Activated naive CD8-positive, alpha-beta T cell treated with anti-CD3 and anti-CD28 coated beads, Interleukin-2, amount 10 ng/mL, durations not matched to agents 7 days and 5 days (primary cell): ENCODE measurements at places on chromosomes 3 and 15.

DNA sequence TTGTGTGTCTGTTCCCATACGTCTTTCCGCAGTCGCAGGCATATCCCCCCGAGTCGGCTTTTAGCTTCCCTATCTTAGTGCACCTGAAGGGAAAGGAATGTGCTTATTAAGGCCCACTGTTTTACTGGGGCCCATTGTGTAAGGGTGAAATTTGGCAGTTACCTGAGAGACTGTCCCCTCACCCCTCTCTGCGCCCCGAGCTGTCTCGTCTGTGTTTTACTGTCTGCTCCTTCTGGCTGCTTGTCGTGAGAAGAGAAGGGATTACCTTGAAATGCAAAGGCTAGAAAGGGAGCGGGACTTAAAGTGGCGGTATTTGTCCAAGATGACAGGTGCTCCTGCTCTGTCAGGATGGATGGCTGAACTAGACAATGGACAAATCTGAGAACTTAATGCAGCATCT, 233.0 kb upstream of the POU1F1 start:
- DNase-seq = no peak

DNA sequence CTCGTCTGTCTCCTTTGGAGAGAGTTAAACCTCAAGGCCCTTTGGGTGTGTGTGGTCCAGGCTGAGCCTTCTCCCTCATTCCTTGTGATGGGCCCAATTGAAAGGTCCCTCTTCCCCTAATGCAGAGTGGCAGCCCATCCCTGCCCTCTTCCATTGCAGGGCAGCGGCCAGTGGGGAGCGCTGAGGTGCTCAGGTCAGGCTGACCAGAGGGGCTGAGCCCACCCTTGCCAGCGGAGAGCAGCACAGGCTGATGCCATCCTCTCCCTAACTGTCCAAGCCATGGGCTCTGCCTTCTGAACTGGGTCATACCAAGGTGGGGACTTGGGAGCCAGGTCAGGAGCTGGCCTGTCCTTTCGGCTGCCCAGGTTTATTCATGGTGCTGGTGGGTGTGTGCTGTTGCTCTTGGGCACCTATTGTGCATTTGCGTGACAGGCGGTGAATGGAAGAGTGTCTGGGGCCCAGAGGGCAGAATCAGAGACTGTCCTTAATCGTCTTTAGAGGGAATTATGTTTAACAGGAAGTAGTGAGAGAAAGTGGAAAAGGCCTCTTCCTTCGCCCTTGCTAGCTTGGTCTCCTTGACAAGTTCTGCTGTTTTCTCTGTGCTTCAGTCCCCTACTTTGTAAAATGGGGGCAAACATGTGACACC, 96.9 kb downstream of the VGLL4 start:
- DNase-seq = no peak

DNA sequence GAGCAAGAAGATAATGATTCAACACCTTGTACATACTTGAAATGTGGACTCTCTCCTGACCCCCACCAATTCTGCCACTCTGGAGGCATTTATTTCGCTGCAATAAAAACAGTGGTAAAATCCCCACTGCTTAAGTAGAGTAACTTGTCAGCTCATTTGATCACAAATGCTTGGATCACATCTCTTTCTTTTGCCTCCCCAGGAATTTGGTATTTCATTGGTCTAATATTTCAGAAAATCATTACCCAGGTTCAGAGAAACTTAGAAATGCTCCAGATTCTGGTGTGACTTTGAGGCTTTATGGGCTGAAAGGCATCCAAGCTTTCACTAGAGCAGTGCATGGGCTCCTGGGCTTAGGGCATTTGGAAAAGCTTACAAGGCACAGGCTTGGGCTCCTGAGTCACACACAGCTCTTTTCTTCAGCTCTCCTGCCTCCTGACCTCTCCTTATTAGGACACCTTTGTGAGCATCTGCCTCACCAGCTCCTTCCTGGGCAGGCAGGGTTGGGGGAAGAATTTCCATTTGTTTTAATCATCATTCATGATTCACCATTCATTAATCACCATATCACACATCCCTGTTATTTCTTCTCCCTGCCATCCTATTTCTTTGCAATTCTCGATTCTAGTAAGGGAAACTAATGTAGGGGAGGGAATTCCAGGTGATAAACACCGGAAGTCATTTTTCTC, 22.5 kb downstream of the CDCP1 start:
- no peak for DNase-seq

- no peak for DNase-seq
Observed at GRCh38 chr3:133763797-133764683, 17.8 kb downstream of the TF start.

DNA sequence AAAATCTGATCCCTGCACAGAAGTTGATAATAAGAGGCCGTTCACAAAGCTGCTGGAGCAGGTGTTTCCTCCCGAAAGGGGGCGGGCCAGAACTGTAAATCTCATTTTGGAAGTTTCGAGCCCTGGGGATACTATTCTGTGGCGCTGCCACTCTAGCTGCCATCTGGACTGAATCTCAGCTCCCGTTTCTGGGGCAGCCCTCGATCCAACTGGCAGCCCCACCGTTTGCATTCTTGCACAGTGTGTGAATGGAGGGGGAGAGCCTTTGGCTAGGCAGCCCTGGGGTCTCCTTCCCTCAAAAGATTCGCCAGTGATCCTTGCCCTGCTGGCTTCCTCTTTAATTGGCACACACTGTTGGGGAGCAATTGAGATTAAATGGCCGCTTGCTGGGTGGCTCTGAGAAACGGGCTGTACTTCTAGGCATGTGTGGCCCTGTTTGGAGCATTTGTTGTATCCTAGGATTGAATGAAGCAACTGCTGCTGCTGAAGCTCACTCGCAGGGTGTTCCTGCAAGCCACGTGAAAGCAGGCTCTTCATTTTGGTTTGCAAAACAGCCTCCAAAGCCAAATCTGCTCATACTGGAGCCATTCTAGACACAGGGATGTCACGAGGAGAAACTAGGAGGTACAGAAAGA, 57.2 kb upstream of the TOPAZ1 start:
- no peak for DNase-seq

DNA sequence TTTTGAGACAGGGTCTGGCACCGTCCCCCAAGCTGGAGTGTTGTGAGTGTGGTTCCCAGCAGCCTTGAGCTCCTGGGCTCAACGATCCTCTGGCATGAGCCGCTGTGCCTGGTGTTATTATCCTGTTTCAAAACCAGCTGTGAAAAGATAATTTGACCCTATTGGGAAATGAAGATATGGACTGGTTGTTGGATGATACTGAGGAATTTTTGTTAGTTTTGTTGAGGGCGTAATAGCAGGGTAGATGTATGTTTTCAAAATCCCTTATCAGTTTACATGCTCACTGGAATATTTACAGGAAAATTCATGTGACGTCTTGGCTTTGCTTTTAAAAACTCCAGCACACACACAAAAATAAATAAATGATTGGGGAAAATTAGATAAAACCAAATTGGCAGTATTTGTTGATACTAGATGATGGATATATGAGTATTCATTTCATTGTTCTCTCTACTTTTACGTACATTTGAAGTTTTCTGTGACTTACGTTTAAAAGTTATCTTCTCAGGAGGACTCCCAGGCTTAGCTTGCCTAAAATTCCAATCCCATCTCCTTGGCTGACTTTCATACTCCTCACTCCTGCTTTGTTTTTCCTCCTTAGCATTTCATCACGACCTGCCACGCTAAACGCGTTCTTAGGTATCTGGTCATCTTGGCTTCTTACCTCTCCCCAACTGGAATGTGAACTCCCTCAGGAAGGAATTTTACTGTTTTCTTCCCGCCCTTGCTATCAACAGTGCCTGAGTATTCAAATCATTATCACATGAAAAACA, 56.8 kb upstream of the TFRC start:
- no peak for DNase-seq

GRCh38 chr15:37783290-37783689, 151.2 kb upstream of the TMCO5A start:
- DNase-seq = no peak

- DNase-seq = no peak
Observed at GRCh38 chr3:93924491-93924890, 49.2 kb downstream of the PROS1 start.

DNA sequence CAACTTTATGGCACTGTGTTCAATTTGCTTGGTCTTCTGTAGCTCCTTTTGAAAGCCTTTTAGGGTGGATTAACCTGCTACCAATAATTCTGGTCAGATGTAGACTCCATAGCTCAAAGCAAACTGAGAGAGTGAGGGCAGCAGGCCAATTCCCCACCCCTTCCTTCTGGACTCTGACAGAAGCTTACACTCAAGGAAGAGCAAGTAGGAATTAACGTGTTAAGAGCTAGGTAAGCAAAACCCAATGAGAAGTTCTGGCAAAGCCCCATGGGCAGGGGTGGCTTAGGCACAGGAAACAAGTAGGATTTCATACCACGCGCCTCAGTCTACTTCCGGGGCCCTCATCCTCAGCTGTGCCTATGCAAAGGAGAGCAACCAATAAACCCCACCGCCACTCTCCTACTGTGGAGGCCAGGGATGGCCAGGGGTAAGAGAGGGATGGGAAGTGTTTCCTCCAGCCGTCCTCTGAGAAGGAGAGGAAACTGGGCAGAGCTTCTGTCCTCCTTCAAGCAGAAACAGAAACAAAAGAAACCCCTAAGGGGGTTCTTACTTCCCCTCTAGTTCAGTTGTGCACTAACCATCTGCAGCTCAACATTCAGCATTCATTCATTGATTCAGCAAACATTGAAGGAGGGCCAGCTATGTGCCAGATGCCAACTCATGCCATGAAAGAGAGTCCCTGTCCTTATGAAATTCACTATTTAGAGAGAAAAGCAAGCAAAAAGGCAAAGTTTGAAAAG, 12.6 kb downstream of the CCR5 start:
- peak; percentile 44 for DNase-seq

DNA sequence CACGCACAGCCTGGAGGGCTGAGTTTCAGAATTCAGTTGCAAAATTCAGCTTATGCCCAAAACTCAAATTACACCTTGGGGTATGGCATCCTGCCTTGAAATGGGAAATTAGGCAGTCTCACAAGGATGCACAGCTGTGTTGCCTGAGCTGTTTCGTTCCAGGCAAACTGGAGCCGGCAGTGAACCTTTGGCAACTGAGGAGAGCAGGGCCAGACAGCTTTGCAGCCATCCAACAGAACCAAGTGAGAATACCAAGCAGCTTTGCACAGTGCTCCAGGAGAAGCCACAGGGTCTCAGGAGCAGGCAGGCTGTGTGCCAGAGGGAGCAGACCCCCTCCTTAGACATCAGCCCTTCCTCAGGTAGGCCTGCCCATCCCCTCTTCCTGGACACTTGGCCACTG, 32.5 kb upstream of the BFSP2 start:
- DNase-seq = no peak

DNA sequence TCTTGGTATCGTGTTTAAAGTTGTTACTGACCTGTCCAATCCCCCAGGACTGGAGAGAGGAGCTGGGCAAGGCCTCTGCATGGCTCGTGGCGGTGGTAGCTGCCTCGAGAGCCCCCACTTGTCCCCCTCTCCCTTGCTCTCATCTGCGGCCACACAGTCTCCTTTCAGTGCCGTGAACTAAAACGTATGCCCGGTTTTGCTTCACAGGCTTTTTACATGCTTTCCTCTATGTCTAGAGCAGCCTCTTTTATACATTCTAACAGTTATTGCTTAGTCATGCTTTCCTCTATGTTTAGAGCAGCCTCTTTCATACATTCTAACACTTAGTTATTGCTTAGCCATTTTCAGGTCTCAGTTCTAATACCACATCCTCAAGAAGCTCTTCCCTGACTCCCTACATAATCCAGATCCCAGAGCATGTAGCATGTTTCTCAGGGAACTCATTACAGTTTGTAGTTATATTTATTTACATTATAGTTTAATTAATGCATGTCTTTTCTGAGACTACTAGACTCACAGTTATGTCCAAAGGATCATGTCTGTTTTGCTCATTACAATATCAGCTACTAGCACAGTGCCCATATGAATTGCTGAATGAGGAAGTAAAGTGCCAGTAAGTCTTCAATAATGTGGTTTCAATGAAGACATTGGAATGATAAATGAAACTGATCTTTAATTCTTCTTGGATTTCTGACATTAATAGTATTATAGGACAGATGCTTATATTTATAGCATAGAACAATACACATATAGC, 66.5 kb upstream of the TBL1XR1 start:
- no peak for DNase-seq

GRCh38 chr3:191430103-191430502, 30.9 kb upstream of the PYDC2 start:
- no peak for DNase-seq
